ENCODE measurements at places on chromosomes 2 and 18.

DNA sequence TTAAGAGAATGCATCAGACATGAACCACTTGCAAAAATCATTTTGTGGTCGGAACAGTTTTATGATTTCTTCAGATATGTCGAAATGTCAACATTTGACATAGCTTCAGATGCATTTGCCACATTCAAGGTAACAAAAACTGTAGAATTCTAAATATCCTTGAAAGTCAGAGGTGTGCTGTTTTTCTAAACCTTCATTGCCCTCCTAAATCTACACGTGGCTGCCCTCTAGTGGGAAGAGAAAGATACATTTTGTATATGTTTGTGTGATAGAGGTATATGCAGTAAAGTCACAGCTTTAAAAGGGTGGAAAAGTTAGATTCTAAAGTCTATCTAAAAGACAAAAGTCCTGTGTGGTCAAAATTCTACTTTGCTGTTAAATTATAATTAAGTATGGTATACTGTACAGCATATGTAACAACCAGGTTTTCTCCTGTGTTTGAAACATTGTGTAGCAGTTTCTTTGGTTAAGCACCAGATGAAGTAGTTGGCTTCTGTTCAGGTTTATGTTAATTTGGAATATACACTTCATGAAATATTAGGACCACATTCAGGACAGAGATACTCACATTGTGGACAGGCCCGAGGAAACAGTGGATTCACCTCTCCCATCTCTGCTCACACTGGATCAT, 65.9 kb upstream of the ITM2C start:
- no peak for DNase-seq

- DNase-seq, result no peak
Measured at GRCh38 chr2:43043553-43043870, 182.9 kb downstream of the ZFP36L2 start.

DNA sequence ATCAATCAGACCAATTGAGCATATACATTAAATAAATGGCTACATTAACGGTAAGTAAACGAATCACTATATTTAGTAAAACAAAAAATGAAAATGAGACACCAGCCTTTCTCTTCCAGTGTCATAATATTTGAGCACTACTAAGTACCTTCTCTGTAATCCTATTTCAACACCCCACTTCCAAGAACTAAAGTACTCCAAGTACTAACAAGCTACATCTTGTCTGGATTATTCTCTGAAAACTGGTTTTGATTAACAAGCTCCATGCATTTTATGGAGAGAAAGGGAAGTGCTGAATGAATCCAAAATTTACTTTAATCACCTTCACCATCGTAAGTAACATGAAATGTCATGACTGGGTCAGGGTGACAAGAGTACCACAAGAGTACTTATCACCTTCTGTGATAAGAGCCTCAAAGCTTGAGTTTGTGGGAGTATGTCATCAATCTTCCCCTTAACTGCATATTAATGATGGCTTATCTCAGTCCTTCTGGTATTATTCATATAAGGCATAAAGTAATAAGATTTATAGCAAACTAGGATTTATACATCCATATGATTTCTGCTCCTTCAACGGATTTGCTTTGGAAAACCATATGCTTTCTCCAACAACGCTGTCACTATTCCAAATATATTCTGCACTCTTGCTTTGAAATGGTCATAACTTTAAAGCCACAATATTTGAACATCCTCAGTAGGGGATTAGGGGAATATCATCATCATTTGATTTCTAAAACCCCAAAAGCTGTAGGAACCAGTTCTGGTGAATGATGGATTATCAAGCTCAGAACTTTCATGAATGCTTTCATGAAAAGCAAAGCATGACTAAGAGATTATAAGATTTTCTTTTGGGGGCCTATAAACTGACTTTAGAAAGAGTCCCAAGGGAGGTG, 127.0 kb downstream of the ANTXR1 start:
- no peak for DNase-seq

DNA sequence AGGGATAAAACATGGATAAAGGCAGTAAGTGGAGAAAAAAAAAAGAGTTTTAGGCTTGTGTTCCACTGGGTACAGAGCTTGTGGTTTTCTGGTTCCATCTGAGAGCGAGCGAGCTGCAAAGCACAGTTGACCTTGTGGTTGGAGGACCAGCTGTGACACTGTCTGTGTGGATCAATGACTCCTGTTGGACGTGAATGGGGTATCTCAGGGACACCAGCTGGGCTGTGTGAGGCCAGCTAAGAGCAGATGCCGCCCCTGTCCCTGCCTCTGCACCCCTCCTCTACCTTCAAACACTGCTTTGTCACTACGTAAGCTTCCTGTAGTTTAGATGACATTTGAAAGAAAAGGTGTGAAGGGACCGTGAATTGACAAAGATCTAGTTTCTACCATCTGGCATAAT, 67.8 kb downstream of the QPCT start:
- DNase-seq, result no peak

- DNase-seq, result no peak
Measured at GRCh38 chr2:156803967-156804366, 367.8 kb downstream of the GPD2 start.

GRCh38 chr2:26081556-26081955, 47.7 kb downstream of the RAB10 start:
- DNase-seq, result no peak

- no peak for DNase-seq
Measured at GRCh38 chr2:159612255-159612901, 4.0 kb downstream of the BAZ2B start.

DNA sequence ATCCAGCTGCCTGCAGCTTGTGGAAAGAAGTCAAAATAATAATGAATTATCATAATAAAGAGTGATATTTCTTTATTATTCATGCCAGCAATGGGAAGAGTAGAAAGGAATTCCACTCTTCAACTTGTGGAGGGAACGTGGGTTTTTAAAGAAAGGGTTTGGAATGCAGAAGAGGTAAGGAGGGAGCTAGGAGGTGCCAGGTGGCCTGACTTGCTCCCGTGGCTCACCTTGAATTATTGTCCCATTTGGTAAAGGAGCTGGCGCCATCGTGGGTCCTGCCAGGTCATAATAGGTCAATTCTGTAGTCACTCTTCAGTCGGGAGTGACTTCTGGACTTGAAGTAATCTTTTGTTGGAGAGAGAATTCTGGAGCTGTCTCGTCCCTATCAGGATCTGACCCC, 95.2 kb upstream of the BARD1 start:
- DNase-seq, result no peak

- no peak for DNase-seq
Measured at GRCh38 chr2:226427538-226428307, 371.9 kb downstream of the IRS1 start.

DNA sequence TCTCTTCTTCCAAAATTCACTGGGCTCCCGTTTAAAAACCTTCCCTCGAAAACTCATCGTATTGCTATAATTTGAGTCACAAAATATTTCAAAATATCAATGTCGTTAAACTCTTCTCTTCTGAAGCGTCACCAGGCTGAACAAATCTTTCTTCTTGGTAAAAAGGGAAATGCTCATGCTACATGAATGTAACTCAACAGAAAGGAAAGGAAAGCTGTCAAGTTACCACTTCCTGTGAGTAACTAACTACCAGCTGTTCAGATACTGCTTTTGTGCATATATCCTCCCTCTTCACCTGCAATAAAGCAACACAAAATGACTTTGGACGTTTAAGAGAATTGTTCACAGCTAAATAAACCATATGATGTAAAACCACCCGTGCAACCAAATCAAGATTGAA, 95.4 kb downstream of the DOCK10 start:
- DNase-seq, result no peak

GRCh38 chr2:219578811-219579613, 6.9 kb downstream of the INHA start:
- DNase-seq, result no peak

GRCh38 chr2:212141499-212141898, 397.1 kb downstream of the ERBB4 start:
- no peak for DNase-seq

DNA sequence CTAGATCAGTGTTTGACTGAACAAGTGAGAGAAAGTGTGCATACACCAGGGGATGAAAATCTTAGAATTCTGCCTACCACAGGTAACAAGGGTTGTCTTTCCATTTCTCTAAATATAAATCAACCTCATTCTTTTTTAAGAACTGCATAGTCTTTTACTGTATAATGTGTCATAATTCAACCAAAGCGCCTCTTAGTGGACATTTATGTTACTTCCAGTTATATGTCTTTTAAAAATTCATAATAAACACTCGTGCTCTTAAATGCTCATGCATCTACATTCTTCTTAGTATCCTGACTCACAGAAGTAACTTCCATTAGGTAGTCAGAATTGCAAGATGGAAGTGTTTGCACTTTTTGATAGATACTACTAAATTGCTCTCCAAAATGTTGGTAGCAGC, 76.2 kb downstream of the CHRNA1 start:
- no peak for DNase-seq

DNA sequence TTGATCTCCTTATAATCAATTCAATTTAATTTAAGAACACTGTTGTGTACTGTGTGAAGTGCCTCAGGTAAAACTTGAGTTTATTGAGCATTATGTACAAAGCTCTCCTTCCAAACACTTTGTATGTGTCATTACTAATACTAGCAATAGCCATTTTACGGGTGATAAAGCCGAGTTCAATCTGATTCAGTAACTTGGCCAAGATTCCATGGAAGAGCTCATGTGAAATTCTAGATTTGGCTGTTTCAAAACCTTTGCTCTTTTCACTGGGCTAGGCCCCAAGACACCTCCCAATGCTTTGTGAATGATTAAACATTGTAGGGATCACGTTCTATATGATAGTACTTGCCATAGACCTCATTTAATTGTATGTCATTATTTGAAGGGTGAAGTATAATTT, 8.9 kb upstream of the NFE2L2 start:
- DNase-seq, result no peak

GRCh38 chr18:49170925-49171505, 220.2 kb upstream of the SMAD7 start:
- no peak for DNase-seq

DNA sequence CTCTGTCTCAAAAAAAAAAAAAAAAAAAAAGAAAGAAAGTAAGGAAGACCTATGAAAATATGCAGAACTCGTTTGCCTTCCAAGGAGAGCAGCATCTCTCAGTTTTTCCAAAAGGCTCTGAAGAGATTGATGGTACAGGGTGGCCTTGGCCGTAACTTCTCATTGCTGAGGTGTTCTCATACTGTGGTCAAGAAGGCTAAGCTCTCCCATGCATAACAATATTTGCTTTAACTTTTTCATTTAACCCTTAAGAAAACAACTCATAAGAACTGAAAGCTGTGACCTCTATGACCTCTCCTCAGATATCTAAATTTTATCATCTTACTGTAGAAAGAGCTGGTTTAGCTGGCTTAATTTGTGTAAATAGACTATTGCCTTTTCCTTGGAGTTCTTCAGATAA, 37.1 kb upstream of the GATA6 start:
- no peak for DNase-seq

DNA sequence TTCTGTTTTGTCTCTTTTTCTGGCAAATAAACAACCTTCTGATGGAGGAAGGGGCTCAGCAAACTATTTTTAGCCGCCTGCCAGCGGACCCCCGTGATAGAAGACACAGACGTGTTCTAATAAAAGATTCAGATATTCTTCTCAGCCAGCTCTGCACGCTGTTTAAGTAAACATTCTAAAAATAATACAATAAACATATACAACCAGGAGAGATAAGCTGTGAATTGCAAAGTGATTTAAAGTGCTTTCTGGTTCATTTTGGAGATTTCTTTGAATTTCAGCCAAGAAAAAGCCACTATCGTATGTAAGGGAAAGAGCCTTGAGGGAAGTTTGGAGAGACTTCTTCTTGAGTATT, 201.3 kb downstream of the EPHA4 start:
- DNase-seq, result no peak

DNA sequence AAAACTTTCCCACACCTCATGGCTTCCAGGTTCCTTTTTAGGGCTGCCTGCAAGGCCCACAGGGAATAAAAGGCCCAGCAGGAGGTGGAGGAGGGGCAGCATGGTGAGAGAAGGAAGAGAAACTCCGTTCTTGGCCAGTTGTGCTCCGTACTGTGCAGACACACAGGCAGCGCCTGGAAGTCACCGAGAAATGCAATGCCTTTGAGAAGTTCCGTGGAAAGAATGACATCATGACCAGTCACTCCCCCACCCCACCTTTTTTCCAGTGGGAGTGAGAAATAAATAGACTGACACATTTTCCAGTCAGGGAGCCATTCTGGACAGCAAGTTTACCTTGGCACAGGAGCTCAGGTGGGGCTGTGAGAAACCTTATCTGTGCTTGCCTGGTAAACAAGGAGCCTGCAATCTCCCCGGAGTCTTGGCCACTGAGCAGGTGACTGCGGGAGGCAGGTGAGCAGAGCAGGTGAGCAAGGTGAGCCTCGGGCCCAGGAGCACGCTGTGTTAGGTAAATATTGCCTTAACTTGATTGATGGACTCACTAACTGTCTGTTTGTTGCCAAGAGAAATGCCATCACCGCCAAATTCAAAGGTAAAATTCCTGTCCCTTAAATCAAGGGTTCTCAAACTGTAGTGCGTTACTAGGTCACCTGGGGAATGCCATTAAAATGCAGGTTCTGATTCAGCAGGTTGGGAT, 13.5 kb upstream of the LBH start:
- no peak for DNase-seq

- no peak for DNase-seq
Measured at GRCh38 chr2:12352889-12353288, 363.8 kb upstream of the TRIB2 start.

DNA sequence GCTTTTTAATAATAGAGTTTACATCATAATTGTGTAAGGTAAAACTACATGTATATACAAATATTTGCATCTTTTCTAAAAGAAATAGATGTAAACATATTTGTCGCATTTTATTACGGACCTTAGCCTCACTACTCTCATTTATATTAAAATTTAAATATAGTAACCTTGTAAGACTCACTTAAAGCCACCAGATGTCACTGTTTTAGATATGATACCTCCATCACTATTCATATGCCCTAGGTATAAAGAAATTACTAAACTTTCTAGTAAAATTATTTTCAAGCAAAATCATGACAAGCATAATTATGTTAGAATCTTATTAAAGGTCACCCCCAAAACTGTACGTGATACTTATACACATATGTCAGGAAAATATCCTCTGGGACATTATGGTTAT, 674.3 kb upstream of the REG3G start:
- DNase-seq, result no peak

DNA sequence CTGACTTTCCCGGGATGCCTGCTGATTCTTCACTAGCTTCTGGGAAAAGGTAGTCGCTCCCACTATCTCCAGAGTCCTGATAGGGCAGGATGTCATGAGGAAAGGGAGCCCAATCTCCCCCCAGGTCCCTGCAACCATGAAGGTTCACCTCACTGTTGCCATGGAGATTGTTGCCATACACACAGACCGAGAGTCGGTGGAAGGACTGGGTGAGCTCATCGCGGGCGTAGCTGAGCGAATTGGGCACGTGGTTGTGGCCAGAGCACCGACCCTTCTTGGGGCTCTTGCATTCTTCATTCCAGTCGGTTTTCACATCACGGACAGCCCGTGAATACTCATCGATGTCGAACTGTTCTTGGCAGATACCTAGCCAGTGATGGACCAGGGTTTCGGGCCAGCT, 97.4 kb downstream of the MEP1B start:
- no peak for DNase-seq

GRCh38 chr2:74250189-74250631, 51.8 kb downstream of the MTHFD2 start:
- peak; percentile 31 for DNase-seq

Measured in activated effector memory CD4-positive, alpha-beta T cell treated with Interleukin-2 at 50 U/mL for 16 hours (primary cell).